Activated T-helper 1 cell treated with anti-CD3 and anti-CD28 coated beads, Interleukin-12 subunit alpha, Interleukin-12 subunit beta, Interleukin-2, Interleukin-4 antibody, amounts not matched to agents 30 ng/mL and 10 ng/mL and 1 ng/mL, durations not matched to agents 14 hours and 24 hours and 36 hours (primary cell): ENCODE measurements at places on chromosomes 16 and 17.

DNA sequence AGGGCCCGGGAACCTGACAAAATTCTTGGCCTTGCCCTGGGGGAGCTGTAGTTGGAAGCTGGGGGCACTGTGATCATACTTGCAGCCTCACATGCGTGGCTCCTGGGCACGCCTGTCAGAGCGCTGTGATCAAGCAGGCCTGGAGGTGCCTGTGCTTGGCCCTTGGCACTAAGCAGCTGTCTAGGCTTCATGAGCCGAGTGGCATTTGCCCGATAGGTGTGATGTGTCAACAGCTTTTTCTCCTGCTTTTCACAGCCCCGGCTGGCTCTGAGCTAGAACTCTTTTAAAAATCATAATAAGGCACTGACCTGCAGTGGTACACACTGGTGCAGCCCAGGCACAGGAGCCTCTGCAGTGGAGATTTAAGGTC is 113.8 kb downstream of the SOCS1 start:
- no peak for DNase-seq

DNA sequence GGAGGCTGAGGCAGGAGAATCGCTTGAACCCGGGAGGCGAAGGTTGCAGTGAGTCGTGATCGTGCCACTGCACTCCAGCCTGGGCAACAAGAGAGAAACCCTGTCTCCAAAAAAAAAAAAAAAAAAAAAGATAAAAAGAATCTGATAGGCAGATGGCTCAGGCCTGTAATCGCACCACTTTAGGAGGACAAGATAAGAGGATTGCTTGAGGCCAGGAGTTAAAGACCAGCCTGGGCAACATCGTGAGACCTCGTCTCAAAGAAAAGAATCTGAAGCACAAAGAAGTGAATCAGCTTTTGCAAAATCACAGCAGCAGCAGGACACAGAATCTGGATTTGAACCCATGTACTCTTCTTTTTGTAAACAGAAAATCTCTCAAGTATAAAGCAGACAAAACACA is 7.6 kb downstream of the NOB1 start:
- DNase-seq = no peak

DNA sequence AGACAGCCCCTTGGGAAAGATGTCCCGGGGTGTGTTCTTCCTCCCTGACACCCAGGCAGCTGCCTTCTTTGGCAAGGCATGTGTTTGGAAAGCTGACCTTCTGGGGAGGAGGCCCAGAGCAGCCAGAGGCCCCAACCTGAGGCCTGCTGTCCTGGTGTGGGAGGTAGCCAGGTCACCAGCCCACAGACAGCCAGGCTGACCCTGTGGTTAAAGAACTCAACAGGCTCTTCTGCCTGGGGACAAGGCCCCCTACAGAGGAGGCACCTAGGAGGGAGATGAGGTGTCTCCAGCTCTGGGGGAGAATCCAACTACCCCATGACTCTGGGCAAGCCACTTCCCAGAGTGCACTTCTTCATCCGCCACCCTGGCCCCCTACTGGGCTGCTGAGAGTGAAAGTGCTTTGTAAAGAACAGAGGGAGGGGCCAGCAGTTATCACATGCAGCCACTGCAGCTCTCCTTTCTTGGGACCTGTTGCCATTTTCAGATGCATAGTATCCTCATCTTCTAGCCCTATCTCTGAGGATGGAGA is 13.1 kb upstream of the SREBF1 start:
- DNase-seq = peak; percentile 72

- DNase-seq = no peak
Observed at GRCh38 chr16:70610273-70611223, 35.8 kb upstream of the IL34 start.

DNA sequence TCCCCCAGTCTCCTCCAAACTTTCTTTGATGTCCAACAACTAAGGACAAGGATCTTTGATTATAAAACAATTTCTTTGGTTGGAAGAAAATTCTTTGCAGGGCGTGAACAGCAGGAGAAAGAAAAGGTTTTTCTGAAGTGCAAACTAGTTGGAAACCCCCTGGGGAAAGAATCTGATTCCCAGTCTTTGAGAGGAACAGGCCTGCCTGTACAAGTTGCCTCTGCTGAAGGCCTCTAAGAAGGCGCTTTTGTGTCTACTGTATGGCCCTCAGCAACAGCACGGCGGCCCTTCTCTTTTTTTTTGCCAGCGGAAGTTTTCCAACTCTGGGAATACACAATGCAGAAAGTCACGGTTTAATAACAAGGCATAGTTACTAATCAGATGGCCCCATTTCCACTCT is 14.0 kb downstream of the RNF43 start:
- DNase-seq = no peak

DNA sequence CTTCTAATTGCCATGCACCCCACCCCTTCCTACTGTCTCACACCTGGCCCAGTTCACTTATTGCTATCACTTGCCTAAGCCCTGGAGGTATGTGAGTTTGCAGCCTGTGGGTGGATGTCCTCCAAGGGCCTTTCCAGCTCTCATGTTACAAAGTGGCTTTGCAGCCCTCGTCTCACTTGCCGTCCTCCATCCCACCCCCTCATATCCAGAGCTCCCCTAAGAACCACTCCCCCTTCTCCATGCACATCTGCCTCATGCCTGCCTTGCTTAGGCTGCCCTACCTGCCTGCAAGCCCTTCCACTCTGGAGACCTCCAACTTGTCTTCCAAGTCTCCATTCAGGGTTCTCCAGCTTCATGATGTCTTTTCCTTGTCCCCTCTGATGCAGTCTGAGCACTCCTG is 119.4 kb upstream of the NLRP1 start:
- no peak for DNase-seq

GRCh38 chr16:47624563-47624962 is 163.4 kb downstream of the PHKB start:
- DNase-seq = no peak

GRCh38 chr16:17358846-17359245 is 111.9 kb downstream of the XYLT1 start:
- DNase-seq = no peak

DNA sequence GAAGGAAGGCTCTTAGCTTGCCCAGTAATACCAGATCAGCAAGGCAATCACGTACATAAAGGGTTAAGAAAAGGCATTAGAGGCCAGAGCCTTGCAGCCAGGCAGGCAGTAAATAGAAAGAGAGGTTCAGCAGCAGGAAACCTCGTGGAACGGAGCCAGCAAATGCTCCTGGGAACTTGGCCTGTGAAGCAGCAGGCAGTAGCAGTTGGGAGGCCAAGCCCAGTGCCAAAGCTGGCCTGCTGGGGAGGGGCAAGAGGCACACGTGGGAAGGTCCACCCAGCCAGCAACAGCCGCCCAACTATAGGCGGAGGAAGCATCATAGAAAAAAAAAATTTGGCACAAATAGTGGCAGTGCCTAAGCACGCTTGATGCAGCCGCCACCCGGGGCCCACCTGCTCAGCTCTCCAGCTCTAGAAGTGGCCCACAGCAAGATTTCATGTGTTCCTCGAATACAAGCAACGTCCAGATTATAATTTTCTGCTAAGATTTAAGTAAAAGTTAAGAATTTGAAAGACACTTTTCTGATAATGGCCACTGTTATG is 2339.5 kb downstream of the TP53TG3F start:
- no peak for DNase-seq

DNA sequence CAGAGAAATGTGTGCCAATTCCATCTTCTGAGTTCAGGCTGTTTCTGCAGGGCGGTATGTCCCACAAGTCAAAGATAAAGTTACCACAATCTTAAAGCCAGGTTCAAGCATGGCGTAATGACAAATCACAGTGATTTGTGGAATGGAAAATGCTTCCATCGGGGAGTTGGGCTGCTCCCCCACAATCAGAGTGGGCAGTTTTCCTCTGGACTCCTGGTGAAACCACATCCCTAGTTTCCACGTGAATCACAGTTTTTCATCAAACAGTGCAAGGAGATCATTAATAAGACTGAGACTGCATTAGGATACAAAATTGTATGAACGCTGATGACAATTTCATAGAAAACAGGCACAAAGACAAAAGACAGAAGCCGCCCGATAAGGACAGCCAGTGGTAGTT is 3.6 kb downstream of the LITAF start:
- no peak for DNase-seq
